HCT116 (cell line): ENCODE measurements at places on chromosomes 7 and 10.
A peak's percentile ranks its signal among the peaks of the same experiment; 100 is the strongest.

GRCh38 chr7:142855756-142856564, 1.1 kb downstream of the EPHB6 start:
- no peaks in the 10 kb centered on the region for H3K27me3 ChIP-seq
- no peak overlapping the region for H3K27ac ChIP-seq
- no peak overlapping the region; the same call in 1 of the 2 replicates for H3K4me3 ChIP-seq

DNA sequence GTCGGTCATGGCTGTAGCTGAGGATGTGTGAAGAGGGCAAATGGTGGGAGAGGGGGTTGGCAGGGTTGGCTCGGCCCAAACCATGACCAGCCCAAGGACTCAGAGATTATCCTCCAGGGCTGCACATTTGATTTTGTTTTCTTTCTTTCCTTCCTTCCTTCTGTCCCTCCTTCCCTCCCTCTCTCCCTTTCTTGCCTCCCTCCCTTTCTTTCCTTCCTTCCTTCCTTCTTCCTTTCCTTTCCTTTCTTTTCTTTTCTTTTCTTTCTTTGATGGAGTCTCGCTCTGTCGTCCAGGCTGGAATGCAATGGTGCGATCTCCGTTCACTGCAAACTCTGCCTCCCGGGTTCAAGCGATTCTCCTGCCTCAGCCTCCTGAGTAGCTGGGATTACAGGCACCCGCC, 3.8 kb downstream of the SSC4D start:
- no peaks in the 10 kb centered on the region for H3K36me3 ChIP-seq
- no peak for DNase-seq
- no peak overlapping the region for H3K4me3 ChIP-seq
- H3K27ac ChIP-seq = no peak overlapping the region
- no peaks in the 10 kb centered on the region for H3K27me3 ChIP-seq

GRCh38 chr10:55747244-55747643, 613.8 kb downstream of the ZWINT start:
- H3K27ac ChIP-seq = no peak overlapping the region
- H3K27me3 ChIP-seq = no peaks in the 10 kb centered on the region
- no peaks in the 10 kb centered on the region for H3K4me1 ChIP-seq
- H3K36me3 ChIP-seq = no peaks in the 10 kb centered on the region
- no peak for DNase-seq

DNA sequence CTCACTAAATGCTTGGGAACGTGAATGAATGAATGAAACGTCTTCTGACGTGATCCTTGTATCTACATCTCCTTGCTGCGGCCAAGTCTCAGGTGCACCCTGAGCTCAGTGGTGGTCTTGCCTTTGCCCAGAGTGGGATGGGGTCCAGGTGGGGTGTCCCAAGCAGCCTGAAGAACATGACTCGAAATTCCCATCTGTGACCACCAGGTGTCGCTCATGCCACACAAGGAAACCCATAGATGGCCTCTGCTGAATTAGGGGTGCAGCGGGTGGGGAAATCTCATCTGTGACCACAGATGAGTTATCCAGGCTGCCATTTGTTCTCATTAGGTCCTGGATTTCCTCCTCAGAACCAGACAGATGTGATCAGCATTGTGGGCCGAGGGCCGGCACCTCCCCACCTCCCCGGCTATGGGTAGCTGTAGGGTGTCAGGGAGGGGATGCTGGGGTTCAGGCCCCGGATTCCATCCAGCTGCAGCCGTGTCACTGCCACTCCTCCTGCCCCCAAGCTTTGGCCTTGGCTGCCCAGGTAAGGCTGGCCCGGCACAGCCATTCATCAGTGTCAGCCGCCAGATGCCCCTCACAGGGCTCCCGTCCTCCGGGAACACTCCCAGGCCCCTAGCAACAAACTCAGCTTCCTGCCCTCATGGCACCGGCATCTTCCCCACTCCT, 21.0 kb upstream of the GNA12 start:
- H3K4me3 ChIP-seq = no peak overlapping the region
- H3K4me1 ChIP-seq = peaks cover 18% of the 10 kb centered on the region
- DNase-seq = peak; percentile 48
- no peaks in the 10 kb centered on the region for H3K36me3 ChIP-seq

GRCh38 chr10:106615081-106615480, 549.4 kb downstream of the SORCS1 start:
- H3K27me3 ChIP-seq = no peaks in the 10 kb centered on the region
- H3K36me3 ChIP-seq = no peaks in the 10 kb centered on the region
- no peak overlapping the region for H3K4me3 ChIP-seq
- no peak overlapping the region for H3K27ac ChIP-seq
- no peak for DNase-seq
